ENCODE measurements at places on chromosomes 16 and 17.

GRCh38 chr16:78522327-78522726 is 422.9 kb downstream of the WWOX start:
- no peak for DNase-seq

GRCh38 chr16:85752511-85753420 is 1.9 kb upstream of the C16orf74 start:
- no peak for DNase-seq

DNA sequence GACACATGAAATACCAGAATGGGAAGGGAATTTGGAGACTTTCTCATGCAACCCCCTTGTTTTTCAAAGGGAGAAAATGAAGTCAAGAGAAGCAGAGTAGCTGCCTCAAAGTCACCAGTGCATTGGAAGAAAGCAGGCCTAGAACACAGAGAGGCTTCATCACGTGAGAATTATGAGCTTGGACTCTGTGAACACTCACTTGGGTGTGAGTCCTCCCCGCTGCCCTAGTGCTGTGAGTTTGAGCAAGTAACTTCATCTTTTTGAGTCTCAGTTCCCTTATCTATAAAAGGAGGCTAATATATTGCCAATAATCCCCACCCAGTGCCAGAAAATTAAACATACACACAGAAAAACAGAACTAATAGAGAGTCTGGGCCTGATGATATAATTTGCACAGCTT is 315.8 kb downstream of the XYLT1 start:
- DNase-seq, result no peak

DNA sequence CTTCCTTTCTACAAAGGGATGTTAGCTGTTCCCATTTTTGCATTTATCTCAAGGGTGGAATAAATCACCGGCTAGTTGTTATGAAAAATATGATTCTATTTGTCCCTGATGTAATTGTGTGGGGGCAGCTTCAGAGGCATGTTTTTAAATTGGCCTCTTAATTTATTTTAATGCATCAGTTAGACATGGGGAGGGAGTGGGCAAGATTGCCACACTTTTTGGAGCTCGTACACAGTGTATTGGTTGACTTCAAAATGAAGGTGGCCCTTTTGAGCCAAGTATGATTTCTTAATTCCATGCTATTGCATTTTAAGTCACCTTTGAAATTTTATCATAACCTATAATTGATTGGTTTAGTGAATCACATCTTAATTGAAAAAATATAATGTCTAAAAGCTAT is 223.7 kb downstream of the CDH11 start:
- no peak for DNase-seq

- no peak for DNase-seq
Observed at GRCh38 chr16:6483469-6484033, 849.1 kb upstream of the RBFOX1 start.

- no peak for DNase-seq
Observed at GRCh38 chr16:15552507-15552906, 90.4 kb downstream of the MARF1 start.

DNA sequence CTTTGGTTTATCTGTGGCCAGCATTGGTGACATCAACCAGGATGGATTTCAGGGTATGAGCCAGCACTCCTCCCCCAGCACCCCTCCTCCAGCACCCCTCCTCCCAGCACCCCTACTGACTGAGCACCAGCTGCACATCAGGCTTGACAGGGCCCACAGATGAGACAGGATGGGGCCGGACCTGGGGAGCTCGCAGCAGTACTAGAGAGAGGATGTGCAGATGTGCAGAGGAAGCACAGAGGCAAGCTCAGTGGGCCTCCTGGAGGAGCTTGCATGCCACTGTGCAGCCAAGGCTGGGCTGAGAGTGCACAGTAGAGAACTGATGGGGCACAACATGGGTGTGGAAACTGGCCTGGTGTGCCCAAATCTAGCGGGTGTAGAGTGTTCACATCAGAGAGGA is 16.2 kb downstream of the ITGA3 start:
- DNase-seq, result no peak

DNA sequence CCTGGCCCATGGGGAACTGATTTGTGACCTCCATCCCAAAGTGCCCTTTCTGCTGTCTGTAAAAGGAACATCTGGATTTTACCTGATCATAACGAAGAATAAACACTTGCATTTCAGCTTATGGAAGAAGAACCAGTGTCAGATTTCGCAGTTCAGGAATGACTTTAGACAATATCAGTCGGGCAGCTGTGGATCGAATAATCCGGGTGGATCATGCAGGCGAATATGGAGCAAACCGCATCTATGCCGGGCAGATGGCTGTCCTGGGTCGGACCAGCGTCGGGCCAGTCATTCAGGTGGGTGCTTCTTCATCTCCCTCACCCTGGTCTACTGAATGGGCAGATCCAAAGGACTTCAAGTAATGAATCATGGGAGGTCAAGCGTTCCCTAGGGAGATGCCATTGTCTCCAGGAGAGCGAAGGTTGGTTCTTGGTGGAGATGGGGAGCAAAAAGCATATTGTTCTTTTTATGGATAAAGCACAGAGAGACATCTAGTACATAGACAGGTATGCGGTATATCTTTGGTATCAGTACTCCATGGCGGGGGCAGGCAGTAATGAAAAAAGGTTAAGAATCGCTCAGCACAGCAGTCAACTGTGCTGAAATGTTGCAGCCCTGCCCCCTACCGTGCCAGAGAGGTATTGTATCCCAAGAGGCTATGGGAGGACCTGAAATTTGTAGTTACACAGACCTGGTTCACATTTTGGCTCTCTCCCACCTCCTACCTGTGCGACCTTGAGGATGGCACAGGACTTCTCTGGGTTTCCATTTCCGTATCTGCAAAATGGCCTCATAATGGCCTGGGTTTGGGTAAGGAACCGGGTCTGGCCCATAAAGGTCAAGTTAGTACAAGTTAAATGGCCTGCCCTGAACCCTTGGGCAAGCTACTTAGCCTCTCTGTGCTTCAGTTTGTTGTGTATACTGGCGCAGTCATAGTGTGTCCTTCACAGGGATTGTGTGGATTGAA is 4.7 kb downstream of the COQ7 start:
- peak; percentile 79 for DNase-seq

DNA sequence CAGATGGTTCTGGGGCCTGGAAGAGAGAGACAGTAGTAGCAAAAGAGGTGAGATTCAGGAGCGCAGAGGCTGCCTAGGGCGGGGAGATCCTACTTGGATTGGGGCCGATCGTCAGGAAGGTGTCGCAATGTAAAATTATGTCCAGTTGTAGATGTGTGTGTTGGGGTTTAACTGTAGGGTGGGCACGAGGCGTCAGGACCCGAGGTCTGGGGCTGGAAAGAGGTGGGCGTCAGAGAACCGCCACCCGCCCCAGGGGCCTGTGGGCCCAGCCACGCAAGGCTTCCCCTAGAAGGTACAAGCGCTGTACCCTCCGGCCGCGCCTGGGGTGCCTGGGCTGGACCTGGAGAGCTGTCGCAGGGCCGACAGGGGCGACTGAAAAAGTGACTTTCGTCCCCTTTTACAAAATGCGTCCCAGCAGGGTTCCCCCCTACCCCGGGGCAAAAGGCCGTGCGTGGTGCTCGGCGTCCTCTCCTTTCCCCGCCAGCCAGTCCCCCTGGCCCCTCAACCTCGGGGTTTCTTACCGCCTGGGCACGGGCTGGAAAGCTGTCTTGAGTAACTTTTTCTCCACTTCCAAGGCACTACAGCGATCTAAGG is 2.8 kb downstream of the IRX3 start:
- no peak for DNase-seq

DNA sequence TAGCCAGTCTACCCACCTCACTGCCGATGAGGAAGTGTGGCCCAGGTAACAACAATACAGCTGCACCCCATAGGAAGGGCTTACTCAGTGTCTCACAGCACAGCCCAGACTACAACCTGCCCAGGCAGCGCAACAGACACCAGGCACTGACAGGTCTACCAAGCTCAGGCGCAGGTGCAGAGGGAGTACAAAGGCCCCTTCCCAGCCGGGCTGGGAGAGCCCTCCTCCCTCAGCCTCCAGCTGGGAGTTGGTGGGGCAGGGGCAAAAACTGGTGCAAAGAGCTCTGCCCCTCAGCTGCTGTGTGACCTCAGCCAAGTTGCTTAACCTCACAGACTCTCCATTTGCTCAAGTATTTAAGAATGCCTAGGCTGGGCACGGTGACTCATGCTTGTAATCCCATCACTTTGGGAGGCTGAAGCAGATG is 112.6 kb upstream of the LHX1 start:
- DNase-seq, result no peak

DNA sequence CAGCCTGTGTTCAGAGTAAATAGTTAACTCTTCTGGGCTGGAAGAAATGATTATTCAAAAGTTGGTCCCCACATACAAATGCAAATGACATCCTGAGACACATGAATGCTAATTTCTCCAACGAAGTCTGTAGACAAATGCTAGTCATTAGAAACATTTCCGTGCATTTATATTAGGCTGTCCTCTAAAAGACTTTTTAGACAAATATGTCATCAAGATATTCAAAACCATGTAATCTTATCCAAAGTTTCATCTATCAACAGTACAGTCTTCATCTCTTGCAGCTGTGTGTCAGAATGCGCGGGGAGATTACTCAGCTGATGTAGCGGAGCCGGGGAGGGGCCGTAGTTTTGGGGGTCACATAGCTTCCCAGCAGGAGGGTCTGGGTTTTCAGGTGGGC is 33.8 kb upstream of the MAF start:
- no peak for DNase-seq

- DNase-seq, result no peak
Observed at GRCh38 chr16:48955837-48956236, 325.8 kb downstream of the CBLN1 start.

- no peak for DNase-seq
Observed at GRCh38 chr16:47342055-47342454, 118.8 kb downstream of the ITFG1 start.

GRCh38 chr16:83549316-83550182 is 258.2 kb upstream of the HSBP1 start:
- DNase-seq, result no peak

DNA sequence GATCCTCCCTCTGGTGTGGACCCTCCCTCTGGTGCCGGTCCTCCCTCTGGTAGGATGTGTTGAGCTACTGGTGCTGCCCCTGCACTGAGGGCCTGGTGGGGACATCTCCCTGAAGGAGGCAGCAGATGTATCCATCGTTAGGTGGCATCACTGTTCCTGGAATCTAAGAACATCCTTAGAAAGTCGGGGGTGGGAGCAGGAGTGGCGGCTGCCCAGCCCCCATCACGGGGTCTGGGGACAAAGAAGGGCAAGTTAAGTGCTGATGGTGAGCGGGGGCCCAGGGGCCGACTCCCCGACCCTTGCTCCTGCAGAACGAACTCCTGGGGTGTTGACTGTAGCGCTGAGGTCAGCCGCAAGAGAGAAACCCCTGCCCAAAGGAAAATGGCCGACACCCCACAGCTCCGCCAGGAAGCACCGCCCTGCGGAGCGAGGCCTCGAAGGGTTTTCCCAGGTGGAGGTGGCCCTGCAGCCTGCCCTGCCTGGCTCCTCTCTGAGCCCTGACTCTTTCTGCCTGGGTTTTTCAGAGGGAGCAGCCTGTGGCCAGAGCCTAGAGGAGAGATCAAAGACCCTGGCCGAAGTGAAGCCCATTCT is 5.5 kb downstream of the CTU2 start:
- no peak for DNase-seq

- DNase-seq, result no peak
Observed at GRCh38 chr17:15145621-15146020, 119.5 kb downstream of the PMP22 start.

DNA sequence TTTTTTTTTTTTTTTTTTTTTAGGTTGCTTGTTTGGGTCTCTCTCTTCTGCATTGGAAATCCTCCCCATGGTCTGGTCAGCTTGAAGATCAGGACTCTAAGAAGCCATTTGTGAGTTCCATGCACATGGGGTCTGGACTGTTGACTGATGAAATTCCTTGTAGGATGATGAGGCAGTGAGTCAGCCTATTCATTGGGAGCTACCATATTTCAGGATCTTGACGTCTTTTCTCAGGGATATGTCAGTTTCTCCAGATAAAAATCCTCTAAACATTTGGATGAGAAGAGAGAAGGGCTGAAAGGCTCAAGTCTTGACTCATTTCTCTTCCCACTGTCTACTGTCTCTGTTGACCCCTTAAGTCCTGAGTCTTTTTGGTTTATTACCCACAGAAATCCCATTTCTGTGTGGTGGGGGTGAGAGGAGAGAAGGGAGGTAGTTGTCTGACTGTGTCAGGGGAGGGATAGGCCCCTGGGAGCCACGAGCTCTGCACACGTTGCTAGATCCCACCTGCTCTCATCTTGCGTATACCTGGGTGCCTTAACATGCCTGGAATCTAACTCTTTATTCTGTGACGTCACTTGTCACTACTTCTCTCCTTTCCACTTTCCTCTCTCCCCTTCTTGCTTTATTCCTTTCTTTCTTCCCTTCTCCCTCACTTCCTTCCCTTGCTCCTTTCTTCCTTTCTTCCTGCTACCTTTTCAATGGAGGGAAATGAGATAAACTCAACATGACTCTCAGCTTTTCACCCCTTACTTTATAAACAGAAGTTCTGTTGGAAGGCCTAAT is 333.1 kb upstream of the XYLT1 start:
- no peak for DNase-seq

DNA sequence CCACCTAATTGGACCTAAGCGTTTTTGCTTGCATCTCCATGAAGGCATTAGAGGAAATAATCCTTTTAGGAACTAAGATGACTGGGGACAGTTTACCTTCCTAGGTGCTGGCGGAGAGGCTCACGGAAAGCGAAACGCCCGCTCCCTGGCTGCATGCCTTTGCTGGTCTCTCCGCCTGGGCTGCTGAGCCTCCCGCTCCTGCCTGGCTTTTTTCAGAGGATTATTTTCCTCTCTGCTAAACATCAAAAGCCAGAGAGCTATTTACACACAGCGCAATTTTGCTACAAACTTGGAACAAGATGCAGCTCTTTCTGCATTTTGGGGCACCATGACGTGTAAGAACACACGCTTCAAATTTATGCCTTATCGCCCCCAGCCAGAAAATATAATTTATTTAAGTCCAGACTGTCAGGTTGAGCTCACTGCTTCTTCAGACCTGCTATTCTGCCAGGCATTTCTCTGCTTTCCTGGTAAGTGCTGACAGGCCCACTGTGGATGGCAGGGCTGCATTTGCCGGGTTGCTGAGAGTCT is 124.4 kb downstream of the SPACA3 start:
- no peak for DNase-seq

- DNase-seq, result peak; percentile 64
Observed at GRCh38 chr17:74862108-74862901, 2.6 kb upstream of the GRIN2C start.

DNA sequence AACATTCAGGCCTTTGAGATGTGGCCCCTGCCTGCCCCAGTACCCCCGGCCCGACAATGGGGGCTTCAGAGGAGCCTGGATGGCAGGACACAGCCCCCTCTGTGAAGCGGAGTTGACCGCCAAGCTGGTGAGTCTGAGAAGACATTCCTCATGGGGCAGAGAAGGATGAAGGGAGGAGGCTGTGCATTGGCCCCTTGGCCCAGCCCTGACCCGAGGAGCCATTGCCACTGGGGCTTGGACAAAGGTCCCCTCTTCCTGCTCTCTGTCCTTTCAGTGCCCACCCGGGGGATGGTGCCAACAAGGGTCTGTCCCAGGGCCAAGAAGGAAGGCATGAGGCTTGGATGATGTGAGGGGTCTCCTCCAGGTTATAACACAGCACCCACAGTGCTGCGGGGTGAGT is 30.9 kb upstream of the PHB1 start:
- no peak for DNase-seq

- no peak for DNase-seq
Observed at GRCh38 chr17:28468781-28469180, 4.7 kb upstream of the SLC13A2 start.

Measured in stimulated activated effector memory CD8-positive, alpha-beta T cell treated with anti-CD3 and anti-CD28 coated beads, Interleukin-12 subunit alpha, Interleukin-12 subunit beta, amount 100 ng/mL, for 72 hours (primary cell).